Stimulated activated CD4-positive, alpha-beta T cell treated with anti-CD3 and anti-CD28 coated beads, Interleukin-4, amount 100 ng/mL, for 1 hour (primary cell): ENCODE measurements at places on chromosomes 3 and 15.

DNA sequence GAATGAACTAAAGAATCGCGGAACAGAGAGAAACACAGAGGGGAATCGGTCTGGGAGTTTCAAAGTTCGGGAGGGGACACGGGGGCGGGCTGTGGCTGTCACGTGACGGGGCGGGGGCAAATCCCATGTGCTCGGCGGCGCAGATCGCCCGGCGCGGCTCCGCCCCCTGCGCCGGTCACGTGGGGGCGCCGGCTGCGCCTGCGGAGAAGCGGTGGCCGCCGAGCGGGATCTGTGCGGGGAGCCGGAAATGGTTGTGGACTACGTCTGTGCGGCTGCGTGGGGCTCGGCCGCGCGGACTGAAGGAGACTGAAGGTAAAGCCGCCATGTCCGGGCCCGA is at the start of gene EIF4G1:
TSS of gene EIF4G1 (plus strand) at position 244 of the 337 bp plus-strand sequence. CDS start 1,191 bp downstream, outside the sequence.
- peak; percentile 94 for DNase-seq

DNA sequence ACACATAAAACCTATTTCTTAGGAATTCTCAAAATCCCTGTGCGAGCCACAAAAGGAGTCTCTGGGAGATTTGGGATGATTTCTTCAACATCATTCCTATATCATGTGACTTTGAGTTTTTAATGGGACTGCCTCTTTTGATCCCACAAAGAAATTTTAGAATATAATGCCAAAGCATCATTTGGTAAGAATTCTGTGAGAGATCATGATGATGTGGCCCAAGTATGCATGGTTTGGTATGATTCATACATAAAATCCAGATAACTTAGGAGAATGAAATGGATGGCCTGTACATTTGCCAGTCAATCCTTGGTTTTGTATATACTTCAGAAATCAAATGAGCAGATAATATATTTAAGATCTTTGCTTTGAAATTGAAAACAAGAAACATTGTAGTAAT is 61.3 kb downstream of the UBE2E2 start:
- no peak for DNase-seq

DNA sequence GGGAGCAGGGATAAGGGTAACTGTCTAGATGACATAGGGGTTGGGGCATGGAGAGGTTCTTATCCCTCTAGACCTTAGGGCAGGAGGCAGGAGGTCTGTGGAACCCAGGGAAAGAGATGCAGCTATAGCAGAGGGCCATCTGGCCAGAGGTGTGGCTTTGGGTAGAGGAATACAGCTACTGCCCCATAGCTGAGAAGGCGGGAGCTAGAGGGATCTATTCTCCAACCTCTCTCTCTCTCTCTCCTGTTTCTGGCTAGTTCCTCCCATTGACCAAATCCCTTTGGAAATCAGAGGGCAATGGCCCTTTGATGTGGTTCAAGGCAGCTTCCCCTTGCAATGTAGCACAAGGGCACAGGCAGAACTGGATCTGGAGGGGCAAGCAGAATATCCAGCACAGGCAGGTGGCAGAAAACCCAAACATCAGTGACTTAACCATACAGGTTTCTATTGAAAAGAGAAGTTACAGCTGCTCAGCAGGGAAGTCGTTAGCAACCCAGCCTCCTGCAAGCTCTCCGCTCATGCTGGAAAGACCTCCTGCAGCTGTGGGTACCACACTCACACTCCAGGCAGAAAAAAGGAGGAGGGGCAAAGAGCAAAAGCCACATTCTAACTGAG is 22.3 kb upstream of the LMOD3 start:
- no peak for DNase-seq

- DNase-seq: no peak
Observed at GRCh38 chr15:62241135-62241770, 76.2 kb upstream of the C2CD4B start.

- no peak for DNase-seq
Observed at GRCh38 chr3:111595232-111595631, at the start of gene ZBED2. Gene ZBED2 (minus strand): TSS chr3:111595346. CDS start chr3:111594201, 1,145 bp downstream.

DNA sequence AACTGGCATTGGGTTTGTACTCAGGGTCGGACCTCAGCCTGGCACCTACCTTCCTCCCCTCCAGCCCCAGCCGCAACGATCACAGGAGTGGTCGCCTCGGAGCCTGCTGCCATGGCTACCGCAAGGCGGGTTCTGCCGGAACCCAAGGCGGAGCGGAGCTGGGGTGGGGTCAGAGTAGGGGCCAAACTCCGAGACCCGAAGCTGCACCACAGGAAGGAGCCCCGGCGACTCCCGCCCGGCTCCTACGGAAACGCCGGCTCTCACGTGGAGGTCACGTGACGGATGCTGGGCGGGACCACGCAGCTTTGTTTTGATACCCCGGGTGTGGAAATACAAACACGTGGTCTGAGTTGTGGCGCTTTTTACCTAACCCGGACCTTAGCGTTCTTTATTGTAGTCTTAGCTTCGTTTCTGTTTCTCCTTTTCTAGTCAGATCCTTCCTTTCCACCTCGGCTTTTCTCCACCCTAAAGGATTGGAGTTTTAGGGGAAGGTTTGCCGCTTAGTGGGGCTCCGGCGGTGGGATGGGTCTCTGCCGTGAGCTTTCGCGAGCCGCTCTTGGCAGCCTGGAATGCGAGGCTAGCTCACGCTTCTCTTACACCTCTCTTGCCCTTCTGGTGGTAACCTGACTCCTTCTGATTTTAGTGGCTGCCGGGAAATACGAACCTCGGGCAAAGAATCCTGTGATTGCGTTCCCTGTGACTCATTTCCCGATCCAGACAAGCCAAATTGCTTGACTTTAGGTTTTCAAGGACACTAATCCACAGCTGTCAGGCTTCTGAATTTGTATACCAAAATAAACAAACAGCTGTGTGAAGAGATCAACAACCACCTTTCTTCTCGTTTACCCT is at the start of gene HSPBAP1:
TSS of gene HSPBAP1 (minus strand) at position 264 of the 849 bp plus-strand sequence. CDS start at position 113, 151 bp downstream.
- peak; percentile 90 for DNase-seq

- peak; percentile 21 for DNase-seq
Observed at GRCh38 chr15:92079047-92079446, 225.5 kb downstream of the SLCO3A1 start.

DNA sequence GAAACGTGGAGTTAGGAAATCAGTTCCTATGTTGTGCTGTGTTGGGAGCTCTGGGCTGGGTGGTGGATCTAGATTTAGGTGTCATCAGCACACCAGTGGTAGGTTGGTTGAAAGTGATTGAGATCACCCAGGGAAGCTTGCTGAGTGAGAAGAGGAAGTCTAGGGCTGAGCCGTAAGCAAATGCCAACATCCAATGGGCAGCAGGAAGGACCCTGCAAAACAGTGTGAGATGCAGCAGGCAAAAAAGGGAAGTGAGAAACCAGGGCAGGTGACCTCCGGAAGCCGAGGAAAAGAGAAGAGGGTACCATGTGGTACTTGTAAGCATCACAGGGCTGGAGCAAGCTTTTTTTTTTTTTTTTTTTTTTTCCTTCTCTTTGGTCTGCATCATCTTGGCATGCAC is 15.9 kb upstream of the COPG1 start:
- no peak for DNase-seq

- DNase-seq: no peak
Observed at GRCh38 chr3:110362751-110363150, 708.9 kb upstream of the NECTIN3 start.

GRCh38 chr3:128312271-128312670 is 154.4 kb downstream of the DNAJB8 start:
- no peak for DNase-seq

- no peak for DNase-seq
Observed at GRCh38 chr3:186235554-186235953, 126.5 kb downstream of the DGKG start.

GRCh38 chr3:49661281-49661680 is 12.9 kb upstream of the APEH start:
- no peak for DNase-seq

- DNase-seq: no peak
Observed at GRCh38 chr15:94968133-94968532, 736.8 kb downstream of the MCTP2 start.

DNA sequence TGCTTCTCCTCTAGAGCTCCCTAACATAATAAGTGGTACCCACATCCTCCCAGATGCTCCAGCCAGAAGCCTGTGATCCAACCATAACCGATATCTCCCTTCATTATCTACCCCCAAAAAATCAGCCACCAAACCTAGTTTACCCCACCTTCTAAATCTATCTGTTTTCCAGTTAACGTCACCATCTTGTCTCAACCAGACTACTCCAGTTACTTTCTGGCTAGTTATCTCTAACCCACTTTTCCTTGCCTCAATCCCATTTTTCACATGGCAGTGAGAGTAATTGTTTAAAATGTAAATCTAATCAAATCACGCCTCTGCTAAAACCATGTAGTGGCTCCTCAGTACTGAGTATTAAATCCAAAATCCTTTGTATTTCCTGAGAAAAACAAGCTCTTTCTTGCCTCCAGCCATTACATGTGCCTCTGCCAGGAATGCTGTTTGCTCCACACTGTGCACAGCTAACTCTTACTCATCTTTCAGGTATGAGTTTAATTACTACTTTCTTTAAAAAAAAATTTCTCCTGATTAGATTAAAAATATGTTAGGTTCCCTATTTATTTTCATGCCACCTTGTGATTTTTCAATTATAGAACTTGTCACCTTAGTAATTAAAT is 15.4 kb downstream of the CCDC54 start:
- DNase-seq: no peak

DNA sequence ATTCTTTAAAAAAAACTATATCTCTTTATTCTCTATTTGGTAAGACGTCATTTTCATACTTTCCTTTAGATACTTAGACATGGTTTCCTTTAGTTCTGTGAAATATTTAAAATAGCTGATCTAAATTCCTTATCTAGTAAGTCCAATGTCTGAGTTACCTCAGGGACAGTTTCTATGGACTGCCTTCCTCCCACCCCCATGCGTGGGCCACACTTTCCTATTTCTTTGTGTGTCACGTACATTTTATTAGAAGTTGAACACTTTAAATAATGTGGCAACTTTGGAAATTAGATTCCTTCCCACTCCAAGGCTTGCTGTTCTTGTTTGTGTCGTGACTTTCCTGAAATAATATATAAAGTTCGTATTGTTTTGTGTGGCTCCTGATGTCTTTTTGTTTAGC is 260.7 kb downstream of the EDEM1 start:
- DNase-seq: no peak

GRCh38 chr3:81789691-81790090 is 28.2 kb upstream of the GBE1 start:
- DNase-seq: no peak

DNA sequence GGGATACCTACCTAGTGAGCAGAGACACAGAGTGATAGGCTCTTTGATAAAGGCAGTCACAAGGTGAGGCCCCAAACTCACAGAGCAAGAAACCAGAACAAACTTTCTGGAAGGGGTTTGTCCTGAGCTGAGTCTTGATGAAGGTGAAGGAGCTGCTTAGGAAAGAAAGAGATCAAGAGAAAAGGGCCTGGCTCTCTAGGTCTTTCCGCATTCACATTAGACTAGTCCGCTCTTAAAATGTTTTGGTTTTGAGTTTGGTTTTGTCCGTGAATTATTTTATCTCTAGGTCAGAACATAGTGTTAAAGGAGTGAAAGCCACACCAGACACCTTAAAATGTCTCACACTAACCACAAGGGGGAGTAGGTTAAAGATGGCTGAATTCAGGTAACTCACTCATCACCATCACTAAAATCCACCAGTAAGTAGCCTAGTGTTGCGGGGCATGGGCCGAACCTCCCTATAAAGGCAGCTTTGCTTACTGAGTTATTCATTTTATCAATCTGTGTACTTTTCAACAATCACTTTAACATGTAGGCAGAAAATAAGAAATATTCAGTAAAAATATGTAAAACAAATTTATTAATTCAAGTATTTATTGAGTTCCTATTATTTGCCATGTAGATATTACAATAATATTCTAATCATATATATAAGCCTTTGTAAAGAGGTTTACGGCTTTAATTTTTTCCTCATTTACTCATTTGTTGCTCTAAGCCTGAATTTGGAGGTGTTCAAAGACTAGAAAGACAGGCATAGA is 121.5 kb upstream of the TSC22D2 start:
- no peak for DNase-seq

- DNase-seq: no peak
Observed at GRCh38 chr3:169339386-169339785, 324.1 kb downstream of the MECOM start.
